ENCODE measurements at places on chromosomes 1 and 21.

DNA sequence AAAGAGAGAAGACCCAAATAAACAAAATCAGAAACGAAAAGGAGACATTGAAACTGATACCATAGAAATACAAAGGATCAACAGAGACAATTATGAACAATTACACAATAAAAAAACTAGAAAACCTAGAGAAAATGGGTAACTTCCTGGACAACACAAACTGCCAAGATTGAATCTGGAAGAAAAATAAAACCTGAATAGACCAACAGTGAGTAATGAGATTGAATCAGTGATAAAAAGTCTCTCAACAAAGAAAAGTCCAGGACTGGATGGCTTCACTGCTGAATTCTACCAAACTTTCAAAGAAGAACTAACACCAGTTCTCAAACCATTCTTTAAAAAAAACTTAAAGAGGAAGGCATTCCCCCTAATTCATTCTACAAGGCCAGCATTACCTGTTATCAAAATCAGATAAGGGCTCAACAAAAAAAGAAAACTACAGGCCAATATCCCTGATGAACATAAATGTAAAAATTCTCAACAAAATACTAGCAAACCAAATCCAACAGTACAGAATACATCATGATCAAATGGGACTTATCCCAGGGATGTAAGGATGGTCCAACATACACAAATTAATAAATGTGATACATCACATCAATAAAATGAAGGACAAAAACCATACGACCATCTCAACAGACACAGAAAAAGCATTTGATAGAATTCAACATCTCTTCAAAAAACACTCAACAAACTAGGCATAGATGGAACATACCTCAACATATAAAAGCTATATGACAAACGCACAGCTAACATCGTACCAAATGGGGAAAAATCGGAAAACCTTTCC, 119.9 kb downstream of the ACBD6 start:
- DNase-seq = no peak

GRCh38 chr1:14919751-14920150, 233.8 kb upstream of the TMEM51 start:
- DNase-seq = no peak

DNA sequence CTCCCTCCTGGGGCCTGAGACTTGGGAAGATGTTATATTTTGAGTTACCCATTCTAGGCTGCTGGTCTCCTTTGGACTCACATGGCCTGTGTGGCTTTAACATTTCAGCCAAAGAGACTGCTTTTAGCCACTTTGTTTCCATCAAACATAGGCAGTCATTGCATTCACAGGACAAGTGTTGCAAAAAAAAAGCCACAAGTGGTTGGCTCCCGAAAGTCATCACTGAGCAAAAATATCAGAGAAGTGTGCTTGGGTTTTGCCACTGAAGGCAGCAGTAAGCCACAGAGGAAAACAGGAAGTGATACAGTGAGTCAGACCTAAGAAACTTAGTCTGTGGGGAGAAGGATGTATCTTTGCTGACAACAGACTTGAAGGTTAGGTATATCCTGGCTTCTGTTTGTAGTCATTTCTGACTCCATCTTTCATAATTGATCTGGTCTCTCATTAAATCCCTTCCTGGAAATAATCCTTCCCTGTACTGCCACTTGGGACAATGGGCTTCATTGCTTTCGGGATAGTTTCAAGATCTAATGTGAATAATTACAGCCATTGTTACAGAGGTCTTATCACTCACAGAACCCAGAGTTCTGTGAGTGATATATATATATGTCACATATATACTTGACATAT, 80.9 kb downstream of the COLGALT2 start:
- no peak for DNase-seq

- DNase-seq = no peak
Measured at GRCh38 chr21:14690886-14691285, 144.8 kb upstream of the SAMSN1 start.

DNA sequence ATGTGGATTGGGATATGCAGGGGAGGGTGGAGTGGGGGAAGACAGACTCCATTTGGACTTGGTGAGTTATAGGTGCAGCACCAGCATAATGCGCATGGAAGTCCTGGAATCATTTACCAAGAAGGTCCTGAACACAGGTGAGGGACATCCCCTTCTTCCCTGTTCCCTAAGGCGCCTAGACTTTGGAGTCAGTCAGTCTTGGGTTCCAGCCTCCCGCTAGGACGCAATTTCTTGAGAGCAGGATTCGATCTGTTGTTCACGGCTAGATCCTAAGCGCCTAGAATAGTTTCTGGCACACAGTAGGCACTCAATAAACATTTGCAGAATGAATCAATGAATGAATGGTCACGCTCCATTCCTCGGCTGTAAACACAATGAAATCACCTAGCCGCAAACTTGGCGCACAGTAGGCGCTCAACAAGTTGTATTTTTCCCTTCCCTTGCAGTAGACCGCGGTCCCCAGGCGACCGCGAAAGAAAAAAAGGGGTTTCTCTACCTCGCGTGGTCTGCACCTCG, 1.0 kb upstream of the AK4 start:
- DNase-seq = no peak

DNA sequence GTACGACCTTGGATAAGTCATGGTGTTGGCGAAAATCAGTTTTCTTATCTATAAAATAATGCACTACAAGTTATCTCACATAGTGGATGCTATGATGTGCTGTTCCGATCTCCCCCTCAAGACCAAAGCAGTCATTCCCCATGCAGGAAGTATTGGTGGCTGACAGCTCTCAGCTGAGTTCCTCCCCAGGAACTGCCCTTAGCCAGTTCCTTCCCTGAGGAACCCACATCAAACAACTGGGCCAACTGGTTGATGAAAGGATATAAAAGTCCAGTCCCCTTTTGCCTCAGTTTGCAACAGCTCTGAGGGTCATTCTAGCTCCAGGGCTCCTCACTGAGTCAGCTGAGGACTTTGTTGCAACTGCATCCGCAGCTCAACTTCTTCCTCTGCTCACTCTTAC, 16.1 kb upstream of the SLAMF1 start:
- DNase-seq = no peak

DNA sequence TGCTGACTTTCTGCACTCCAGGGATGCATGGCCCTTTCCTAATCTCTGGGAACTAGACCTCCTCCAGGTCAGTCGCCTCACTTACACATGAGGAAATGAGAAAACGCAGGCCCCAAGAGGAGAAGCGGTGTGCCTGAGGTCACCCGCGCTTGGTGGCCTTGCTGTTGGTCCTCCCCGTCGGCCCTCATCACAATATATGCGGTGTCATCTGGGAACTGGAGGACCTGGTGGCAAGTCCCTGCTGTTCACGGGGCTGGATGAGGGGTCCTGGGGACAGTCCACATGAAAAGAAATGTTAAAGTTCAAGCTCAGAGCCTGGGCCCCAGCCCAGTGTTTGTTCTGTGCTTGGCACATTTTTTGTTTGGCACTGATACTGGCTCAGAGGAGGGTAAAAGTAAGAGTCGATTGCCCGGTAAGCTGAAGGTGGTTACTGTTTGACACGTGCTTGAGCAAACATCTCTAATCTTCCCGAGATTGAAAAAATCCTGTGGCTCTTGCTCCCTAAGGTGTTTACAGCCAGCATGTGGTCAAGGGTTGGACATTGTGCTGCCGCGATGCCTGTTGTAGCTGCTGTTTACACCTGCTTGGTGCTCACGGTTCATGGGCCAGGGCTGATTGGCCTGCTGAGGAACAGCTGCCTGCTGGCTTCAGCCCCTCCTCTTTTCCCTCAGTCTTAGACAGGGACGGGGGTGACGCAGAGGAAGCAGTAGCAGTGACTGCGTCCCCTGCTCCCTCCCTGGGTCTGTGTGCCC, 5.2 kb downstream of the COQ8A start:
- peak; percentile 50 for DNase-seq

DNA sequence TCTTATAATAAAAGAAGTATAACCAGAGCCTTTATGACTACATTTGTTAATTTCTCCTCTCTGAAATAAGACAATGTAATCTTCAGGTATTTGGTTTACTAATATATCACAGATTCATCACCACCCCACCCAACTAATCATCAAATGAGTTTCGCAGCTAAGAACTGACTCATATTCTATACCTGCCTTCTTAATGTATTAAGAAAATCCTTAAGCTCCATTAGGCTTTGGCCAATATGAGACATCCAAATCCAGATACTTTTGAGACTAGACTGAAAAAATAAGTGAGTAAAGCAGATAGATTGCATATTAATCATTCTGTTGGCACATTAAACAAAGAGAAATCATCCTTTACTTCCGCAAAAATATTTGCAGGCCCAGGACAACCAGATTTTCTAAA, 18.7 kb upstream of the FMO2 start:
- DNase-seq = no peak

Measured in dermis microvascular lymphatic vessel endothelial cell (primary cell).